Osteocyte (in vitro differentiated cells): ENCODE measurements at places on chromosomes 12 and 14.

GRCh38 chr12:87820524-87821202 is 208.5 kb downstream of the C12orf50 start:
- peaks cover 74% of the 10 kb centered on the region for H3K4me1 ChIP-seq
- no peaks in the 10 kb centered on the region for H3K27me3 ChIP-seq
- DNase-seq = no peak
- no peaks in the 10 kb centered on the region for H3K36me3 ChIP-seq
- peak overlapping the region; percentile 76 for H3K27ac ChIP-seq

- no peak overlapping the region for H3K27ac ChIP-seq
- no peaks in the 10 kb centered on the region for H3K27me3 ChIP-seq
- no peak for DNase-seq
- no peaks in the 10 kb centered on the region for H3K36me3 ChIP-seq
Observed at GRCh38 chr12:75020068-75020557, 189.5 kb downstream of the KCNC2 start.

DNA sequence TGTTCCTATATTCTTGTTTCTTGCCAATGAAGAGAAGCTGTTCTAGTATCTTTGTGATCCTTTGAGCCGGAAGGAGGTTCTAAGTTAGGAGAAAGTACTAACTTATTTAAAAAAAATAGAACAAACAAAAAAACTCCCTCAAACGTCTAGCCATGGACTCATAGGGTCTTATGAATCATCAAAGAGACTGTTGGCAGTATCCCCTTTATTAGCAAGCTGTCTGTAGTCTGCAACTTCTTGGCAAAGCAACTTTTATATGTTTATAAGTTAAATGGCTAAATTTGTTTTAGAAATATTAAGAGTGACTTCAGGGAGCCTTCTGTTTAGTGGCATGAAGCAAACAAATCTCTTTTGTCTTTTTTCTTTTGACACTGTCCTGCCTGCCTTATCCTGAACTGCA is 291.9 kb downstream of the FUT8 start:
- H3K36me3 ChIP-seq = no peaks in the 10 kb centered on the region
- no peaks in the 10 kb centered on the region for H3K27me3 ChIP-seq
- H3K4me1 ChIP-seq = no peaks in the 10 kb centered on the region
- H3K27ac ChIP-seq = no peak overlapping the region
- no peak overlapping the region for H3K4me3 ChIP-seq

- H3K36me3 ChIP-seq = no peaks in the 10 kb centered on the region
- no peak overlapping the region for H3K4me3 ChIP-seq
- DNase-seq = no peak
- H3K27me3 ChIP-seq = no peaks in the 10 kb centered on the region
- no peak overlapping the region for H3K27ac ChIP-seq
Observed at GRCh38 chr12:91590966-91591638, 408.5 kb upstream of the DCN start.

- H3K36me3 ChIP-seq = no peaks in the 10 kb centered on the region
- H3K27me3 ChIP-seq = no peaks in the 10 kb centered on the region
- H3K27ac ChIP-seq = no peak overlapping the region
- no peaks in the 10 kb centered on the region for H3K4me1 ChIP-seq
Observed at GRCh38 chr14:66174453-66174891, 311.7 kb upstream of the CCDC196 start.

DNA sequence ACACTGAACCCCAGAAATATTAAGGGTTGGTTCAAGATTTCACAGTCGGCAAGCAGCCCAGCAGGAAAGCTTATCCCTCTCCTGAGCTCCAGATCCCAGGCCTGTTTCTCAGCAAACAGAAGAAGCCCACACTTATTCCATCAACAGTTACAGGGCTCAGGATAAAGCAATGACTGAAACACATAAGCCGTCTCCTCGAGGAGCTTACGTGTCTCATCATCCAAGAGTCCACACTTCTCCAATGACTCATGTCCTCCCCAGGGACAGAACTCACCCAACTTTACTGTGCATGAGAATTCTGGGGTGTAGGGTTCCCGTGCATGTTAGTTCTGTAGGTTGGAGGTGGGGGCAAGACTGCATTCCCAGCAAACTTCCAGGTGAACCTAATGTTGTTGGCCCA is 31.2 kb downstream of the GSC start:
- DNase-seq = no peak
- no peak overlapping the region for H3K4me3 ChIP-seq
- H3K27ac ChIP-seq = no peak overlapping the region
- no peaks in the 10 kb centered on the region for H3K4me1 ChIP-seq
